ENCODE measurements at places on chromosomes 7 and 10.

DNA sequence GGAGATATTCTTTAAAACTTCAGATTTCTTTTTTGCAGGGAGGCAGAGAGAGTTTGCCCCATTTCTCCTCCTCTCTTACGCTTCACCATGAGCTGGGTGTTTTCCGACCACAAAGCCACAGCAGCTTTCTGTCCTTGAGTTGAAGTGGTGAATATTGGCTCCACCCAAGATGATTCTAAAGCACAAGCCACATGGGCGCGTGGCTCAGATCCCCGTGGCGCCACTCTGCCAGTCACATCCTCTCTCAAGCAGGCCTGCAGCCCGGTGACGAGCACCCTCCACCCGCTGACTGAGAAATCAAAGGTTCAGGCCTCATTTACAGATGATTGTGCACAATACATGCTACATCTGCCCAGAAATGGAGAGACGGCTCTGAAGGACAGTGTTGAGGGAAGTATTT, 27.6 kb upstream of the RNF32 start:
- no peak for DNase-seq

DNA sequence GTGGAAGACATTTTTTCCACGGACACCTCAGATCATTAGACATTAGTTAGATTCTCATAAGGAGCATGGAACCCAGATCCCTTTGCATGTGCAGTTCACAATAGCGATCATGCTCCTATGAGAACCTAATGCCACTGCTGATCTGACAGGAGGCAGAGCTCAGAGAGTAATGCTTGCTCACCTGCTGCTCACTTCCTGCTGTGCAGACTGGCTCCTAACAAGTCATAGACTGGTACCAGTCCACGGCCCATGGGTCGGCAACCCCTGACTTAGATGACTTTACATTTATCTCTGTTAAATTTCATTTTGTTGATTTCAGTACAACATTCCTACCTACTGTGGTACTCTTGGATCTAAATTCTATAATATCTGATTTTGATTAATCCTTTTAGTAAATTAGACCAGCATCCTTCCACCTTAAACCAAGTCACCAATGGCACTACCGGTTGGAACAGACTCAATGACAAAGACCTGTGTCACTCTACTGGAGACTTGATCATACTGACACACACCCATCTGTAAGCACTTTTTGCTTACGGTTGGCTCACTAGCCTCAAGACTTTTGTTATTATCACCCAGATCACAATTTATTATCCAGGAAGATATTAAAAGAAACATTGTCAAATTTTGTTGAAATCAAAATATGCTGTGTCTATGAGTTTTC, 8.0 kb upstream of the CCDC71L start:
- DNase-seq = no peak

DNA sequence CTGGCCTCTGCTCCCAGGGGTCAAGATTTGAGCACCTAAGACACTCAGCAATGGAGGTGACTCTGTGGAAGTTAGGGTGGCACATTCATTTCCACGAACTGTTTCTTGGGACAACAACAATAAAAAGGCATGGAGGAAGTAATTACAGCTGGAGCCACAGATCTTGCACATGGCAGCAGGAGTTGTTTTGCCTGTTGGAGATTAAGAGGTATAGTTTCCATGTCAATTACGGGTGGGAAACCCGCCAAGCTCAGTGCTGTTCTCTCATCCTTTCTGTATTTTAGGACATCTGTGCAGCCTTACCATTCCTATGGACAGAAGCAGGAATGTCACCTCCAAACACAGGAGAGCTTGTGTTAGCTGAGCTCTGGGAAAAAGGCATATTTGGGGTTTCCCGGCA, 201.2 kb downstream of the SNX10 start:
- DNase-seq = no peak

DNA sequence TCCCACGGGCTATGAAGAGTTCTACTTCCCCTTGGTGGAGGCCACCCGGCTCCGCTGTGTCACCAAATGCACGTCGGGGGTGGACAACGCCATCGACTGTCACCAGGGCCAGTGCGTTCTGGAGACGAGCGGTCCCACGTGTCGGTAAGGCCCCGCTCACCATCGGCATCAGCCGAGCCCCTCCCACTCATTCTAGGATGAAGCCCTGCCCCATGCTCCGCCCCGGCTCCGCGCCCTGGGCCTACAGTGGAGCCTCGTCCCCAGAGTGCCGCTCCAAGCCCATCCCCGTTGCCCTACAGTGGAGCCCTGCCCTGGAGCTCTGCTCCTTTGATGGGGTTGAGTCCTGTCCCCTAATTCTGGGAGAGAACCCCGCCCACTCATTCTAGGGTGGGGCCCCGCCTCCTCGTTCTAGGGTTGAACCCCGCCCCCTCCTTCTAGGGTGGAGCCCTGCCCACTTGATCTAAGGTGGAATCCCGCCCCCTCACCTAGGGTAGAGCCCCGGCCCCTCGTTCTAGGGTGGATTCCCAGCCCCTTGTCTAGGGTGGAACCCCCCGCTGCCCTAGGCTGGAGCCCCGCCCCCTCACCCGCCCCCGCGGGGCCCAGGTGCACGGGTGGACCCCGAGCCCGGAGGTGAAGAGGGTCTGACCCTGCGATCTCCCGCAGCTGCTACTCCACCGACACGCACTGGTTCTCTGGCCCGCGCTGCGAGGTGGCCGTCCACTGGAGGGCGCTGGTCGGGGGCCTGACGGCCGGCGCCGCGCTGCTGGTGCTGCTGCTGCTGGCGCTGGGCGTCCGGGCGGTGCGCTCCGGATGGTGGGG, 3.4 kb upstream of the MUC12 start:
- DNase-seq = peak; percentile 59

GRCh38 chr10:75620356-75620755, 188.9 kb downstream of the LRMDA start:
- no peak for DNase-seq

DNA sequence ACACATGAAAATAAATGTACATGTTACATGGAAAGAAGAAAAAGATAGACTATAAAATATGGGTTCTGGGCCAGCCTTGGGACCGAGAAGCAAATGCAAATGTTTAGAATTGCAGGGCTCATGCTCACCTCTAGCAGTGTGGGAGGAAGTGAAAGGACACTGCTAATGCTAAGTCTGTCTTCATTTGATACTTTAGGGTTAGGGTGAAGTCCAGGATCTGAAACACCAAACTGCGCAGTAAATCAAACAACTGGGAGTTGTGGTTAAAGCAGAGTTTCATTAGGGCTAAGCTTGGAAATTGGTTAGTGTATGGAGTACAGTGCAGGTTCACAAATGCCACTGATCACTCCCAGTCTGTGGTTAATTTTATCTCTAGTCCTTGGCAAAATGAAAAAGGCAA, 73.2 kb upstream of the PDK4 start:
- DNase-seq = no peak

DNA sequence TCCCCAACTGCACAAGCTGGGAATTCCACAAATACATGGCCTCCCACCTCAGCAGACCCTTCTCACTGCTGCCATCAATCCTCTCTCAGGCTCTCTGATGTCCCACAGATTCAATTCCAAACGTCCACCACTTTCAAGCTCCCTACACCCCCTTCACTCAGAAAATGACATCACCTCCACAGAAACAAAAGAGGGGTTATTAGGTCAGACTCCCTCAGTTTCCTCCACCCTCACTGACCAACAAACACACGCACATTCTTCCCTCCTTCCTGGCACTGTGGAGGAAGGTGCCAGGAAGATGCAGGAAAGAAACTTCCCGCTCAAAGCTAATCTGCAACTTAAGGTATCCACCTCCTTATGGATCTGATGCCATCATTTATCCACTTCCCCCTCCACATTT, 18.3 kb downstream of the ZNF438 start:
- no peak for DNase-seq

DNA sequence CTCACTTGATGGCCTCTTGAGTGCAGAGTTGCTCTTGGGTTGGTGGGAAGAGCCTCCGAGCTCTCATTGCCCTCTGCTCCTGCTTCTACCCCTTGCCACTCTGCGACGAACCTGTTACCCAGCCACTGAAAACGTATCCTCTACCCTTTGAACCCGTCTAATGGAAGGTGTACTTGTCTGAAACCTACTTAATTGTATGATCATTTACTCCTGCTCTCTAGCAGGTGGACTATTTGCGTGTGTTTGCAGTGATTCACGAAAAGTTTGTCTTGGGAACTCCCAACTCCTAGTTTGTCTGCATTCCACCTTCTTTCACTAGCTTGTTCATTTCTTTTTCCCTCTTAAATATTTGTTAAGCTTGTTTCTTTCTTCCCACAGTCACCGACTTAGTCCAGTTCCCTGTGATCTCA, 503 bp downstream of the CROT start:
- no peak for DNase-seq

DNA sequence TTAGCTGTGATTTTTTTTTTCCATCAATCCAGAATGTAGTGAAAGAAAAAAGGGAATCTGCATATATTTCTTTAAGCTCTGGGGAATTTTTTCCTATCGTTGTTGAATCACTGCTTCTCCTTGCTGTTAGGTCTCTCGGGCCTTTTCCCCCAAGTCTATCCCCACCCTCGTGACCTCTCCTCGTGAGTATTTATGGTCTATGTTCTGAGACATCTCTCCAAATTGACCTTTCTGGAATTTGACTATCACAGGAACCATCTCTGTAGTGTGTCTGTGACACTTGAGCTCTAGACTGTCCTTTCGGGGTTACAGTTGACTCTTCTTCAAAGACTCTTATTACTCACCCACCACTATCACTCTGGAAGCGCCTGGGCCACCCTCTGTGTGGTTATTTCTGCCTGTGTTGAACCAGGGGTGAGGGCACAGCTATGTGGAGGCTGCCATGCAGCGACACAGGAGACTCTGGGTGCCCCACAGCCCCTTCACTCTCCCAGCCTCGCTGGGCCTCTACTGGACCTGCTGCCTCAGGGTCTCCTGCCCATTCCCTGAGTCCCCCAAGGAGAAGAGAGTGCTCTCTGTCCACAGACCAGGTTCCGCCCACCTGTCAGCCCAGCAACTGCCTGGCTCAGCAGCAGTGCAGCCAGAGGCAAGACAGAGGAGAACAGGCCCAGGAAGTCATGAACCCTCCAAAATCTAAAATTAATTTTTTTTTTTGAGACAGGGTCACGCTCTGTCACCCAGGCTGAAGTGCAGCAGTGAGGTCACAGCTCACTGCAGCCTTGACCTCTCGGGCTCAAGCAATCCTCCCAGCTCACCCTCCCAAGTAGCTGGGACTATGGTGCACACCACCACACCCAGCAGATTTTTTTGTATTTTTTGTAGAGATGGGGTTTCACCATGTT, 45.7 kb upstream of the PTPRN2 start:
- DNase-seq = no peak

DNA sequence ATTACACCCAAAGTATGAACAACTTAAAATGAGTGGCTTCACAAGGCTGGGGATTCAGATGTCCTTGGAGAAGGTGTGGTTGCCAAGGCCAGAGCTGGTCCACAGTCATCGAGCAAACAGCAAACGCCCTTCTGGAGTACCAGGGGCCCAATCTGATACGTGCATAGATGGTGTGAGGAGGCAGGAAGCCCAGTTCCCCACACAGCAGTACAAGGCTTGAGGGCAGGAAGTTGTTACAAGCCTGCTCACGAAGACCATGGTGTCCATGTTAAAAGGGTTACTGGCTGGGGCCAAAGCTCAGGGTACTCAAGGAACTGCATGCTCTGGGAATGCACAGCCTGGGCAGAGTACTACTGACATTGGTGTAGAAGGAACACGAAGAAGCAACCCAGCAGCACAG, 4.6 kb upstream of the ANKRD26 start:
- no peak for DNase-seq

DNA sequence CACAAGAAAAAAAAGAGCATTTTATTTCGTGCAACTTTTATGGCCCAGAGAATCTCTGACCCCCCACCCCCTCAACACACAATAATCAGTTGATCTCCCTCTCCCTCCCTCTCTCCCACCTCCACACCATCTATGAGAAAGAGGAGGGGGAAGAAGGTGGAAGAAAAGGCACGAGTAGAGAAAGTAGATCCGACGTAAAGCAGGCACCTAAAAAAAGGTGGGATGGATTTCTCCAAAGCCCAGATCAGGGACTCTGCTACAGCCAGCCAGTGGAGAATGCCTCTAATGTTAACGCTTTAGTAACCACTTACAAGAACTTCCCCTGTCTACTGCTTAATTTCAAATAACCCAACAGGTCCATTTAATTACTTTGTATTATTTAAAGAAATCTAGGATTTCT, 24.4 kb downstream of the KMT2C start:
- no peak for DNase-seq

Data from cardiac fibroblast (primary cell).